Mesenteric fat pad (tissue), 1 donor: ENCODE measurements at places on chromosomes 3 and 15. TPM values are rescaled to one million over a fixed set of nuclear protein-coding genes. Genes with fewer than 3 reads are reported as not detected.

Gene PLSCR5
- not detected for total RNA-seq

Gene SLC27A2
- 1.7 TPM for total RNA-seq

Gene APOD
- 362 TPM for total RNA-seq

DNA sequence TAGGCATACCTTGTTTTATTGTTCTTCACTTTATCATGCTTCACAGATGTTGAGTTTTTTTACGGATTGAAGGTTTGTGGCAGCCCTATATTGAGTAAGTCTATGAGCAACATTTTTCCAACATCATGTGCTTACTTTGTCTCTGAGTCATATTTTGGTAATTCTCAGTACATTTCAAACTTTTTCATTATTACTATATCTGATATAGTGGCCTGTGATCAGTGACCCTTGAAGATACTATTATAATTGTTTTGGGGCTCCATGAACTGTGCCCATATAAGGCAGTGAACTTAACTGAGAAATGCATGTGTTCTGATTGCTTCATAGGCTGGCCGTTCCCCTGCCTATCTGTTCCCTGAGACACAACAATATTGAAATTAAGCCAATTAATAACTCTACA lies 42.8 kb upstream of the NSMCE3 start:
- DNase-seq = no peak

GRCh38 chr3:175193815-175194518 lies 334.8 kb downstream of the NAALADL2 start:
- DNase-seq = no peak

- no peak for DNase-seq
Measured at GRCh38 chr3:13215940-13216546, 142.8 kb upstream of the IQSEC1 start.

Gene CYP1A2
- total RNA-seq = not detected

Gene PLXNA1
- total RNA-seq = 26.3 TPM
